IPS DF 6.9 (cell line): ENCODE measurements at places on chromosomes 1 and 21.

- H3K27ac ChIP-seq: no peak overlapping the region
- no peaks in the 10 kb centered on the region for H3K27me3 ChIP-seq
- no peaks in the 10 kb centered on the region for H3K36me3 ChIP-seq
- no peak for DNase-seq
Observed at GRCh38 chr1:89939059-89939570, 55.8 kb upstream of the ZNF326 start.

DNA sequence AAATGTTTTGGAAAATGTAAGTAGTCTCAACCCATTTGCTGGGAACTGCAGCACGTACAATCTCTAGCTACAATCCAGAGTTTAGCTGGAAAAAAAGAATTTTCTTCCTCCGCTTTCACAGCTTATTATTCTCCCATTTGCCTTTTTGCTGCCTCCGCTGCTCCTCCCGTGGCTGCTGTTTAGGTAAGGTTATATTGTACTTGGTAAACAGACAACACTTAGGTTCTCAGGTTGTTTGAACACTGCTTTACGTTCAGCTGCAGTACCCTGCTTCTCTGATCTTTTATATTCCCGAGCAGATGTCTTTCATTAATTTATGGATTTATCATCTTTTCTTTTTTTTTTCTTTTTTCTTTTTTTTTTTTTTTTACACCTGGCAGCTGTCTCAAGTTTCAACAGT lies 14.3 kb downstream of the PROX1 start:
- DNase-seq: no peak
- H3K4me3 ChIP-seq: no peak overlapping the region
- H3K27me3 ChIP-seq: no peaks in the 10 kb centered on the region
- no peaks in the 10 kb centered on the region for H3K4me1 ChIP-seq

- H3K4me1 ChIP-seq: peaks cover 2% of the 10 kb centered on the region; the same call in 1 of the 2 replicates
- H3K4me3 ChIP-seq: no peak overlapping the region
- no peak overlapping the region for H3K27ac ChIP-seq
- H3K27me3 ChIP-seq: peaks cover 3% of the 10 kb centered on the region; the same call in 1 of the 2 replicates
- DNase-seq: no peak
Observed at GRCh38 chr1:228794173-228794572, 58.9 kb downstream of the RHOU start.

DNA sequence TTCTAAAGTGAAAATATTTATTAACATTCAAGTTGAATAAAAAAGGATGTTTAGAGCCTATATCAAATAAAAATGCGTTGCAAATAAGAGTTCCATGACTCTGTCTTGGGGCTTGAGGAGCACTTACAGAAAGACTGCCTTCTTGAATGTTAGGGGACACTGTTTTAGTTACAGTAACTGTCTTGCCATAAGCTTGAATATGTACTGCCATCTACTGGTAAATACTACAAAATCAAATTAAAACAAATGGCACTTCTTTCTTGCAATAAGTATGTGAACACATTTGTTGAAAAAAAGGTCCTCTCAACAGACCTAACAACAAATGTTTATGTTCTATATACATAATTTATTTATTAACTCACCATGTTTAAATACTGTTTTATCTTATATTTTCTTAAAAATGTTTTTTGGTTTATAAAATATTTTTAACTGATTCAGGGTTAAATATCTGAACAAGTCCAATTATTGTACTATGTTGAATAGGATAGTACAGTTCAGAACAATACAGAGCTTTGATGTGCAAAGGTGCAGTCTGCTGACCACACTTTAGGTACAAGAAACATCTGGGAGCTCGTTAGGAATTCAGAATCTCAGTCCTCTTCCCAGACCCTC lies 199.5 kb downstream of the LRRIQ3 start:
- no peaks in the 10 kb centered on the region for H3K36me3 ChIP-seq
- H3K27ac ChIP-seq: no peak overlapping the region
- H3K4me1 ChIP-seq: no peaks in the 10 kb centered on the region
- H3K27me3 ChIP-seq: no peaks in the 10 kb centered on the region
- DNase-seq: peak; percentile 13
- no peak overlapping the region for H3K4me3 ChIP-seq

GRCh38 chr1:231953660-231954059 lies 327.1 kb downstream of the DISC1 start:
- no peak overlapping the region for H3K4me3 ChIP-seq
- H3K36me3 ChIP-seq: no peaks in the 10 kb centered on the region
- H3K4me1 ChIP-seq: peaks cover 1% of the 10 kb centered on the region; the same call in 1 of the 2 replicates
- H3K27me3 ChIP-seq: no peaks in the 10 kb centered on the region; the same call in 1 of the 2 replicates

GRCh38 chr21:14591882-14592281 lies 45.8 kb upstream of the SAMSN1 start:
- H3K4me3 ChIP-seq: no peak overlapping the region
- no peak for DNase-seq
- H3K36me3 ChIP-seq: no peaks in the 10 kb centered on the region
- H3K27me3 ChIP-seq: no peaks in the 10 kb centered on the region
- no peak overlapping the region for H3K27ac ChIP-seq

- no peaks in the 10 kb centered on the region; the same call in 1 of the 2 replicates for H3K36me3 ChIP-seq
- H3K27me3 ChIP-seq: no peaks in the 10 kb centered on the region
- no peak overlapping the region for H3K4me3 ChIP-seq
- H3K4me1 ChIP-seq: no peaks in the 10 kb centered on the region; the same call in 1 of the 2 replicates
- H3K27ac ChIP-seq: no peak overlapping the region
- no peak for DNase-seq
Observed at GRCh38 chr1:107058245-107059032, 2.0 kb downstream of the PRMT6 start.

GRCh38 chr21:35048706-35049617 lies at the start of gene RUNX1:
Gene RUNX1 (minus strand): TSS chr21:35049302.
- H3K4me1 ChIP-seq: 0 out of 2 replicates have a peak, but pooled peaks cover 2% of the 10 kb centered on the region
- DNase-seq: no peak
- H3K4me3 ChIP-seq: no peak within 1 kb of the TSS
- no peaks in the 10 kb centered on the region for H3K27me3 ChIP-seq

DNA sequence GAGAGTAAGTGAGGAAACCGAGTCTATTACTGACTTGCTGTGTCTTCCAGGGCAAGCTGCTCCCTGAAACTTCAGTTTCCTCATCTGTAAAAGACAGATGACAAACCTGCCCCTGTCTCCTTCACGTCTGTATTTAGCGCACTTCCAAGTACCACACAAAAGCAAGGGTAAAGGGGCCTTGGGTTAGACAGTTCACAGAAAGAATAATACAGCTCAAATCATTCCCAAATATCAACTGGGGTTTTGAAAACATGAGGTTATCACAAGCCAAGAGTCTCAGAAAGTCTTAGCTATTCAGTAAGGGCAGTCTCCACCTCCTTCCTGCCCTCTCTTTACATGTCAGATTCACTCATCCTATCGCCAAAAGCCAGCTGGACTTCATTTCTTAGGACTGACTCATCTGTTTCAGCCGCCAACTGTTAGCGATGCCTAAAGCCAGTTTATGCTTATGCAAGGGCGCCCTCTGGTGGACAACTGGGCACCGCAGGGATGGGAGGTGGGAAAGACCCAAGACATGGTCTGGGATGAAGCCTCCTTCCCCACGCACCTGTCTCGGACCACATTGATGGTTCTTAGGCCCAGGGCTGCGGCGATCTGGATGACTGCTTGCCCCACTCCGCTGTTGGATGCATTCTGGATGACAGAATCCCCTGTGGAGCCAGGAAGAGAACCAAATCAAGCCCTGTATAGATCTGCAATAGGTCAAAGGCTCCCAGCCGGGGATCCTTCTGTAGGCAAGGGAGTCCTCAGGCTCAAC lies 21.1 kb upstream of the SRSF4 start:
- H3K36me3 ChIP-seq: peaks cover 11% of the 10 kb centered on the region; the same call in 1 of the 2 replicates
- DNase-seq: peak; percentile 96
- no peak overlapping the region for H3K4me3 ChIP-seq
- no peaks in the 10 kb centered on the region for H3K4me1 ChIP-seq
- no peaks in the 10 kb centered on the region for H3K27me3 ChIP-seq

GRCh38 chr1:238752327-238752726 lies 634.0 kb upstream of the CHRM3 start:
- no peak overlapping the region for H3K27ac ChIP-seq
- H3K4me3 ChIP-seq: no peak overlapping the region
- no peaks in the 10 kb centered on the region for H3K36me3 ChIP-seq
- no peaks in the 10 kb centered on the region for H3K27me3 ChIP-seq
- no peak for DNase-seq
- H3K4me1 ChIP-seq: no peaks in the 10 kb centered on the region

GRCh38 chr21:25967901-25968438 lies 202.6 kb downstream of the APP start:
- no peaks in the 10 kb centered on the region for H3K4me1 ChIP-seq
- no peak overlapping the region for H3K4me3 ChIP-seq
- no peak overlapping the region for H3K27ac ChIP-seq

- H3K4me1 ChIP-seq: no peaks in the 10 kb centered on the region; the same call in 1 of the 2 replicates
- H3K27ac ChIP-seq: no peak overlapping the region
- no peaks in the 10 kb centered on the region; the same call in 1 of the 2 replicates for H3K27me3 ChIP-seq
- H3K4me3 ChIP-seq: no peak overlapping the region
- no peak for DNase-seq
Observed at GRCh38 chr1:15963968-15964648, 11.8 kb downstream of the ZBTB17 start.

DNA sequence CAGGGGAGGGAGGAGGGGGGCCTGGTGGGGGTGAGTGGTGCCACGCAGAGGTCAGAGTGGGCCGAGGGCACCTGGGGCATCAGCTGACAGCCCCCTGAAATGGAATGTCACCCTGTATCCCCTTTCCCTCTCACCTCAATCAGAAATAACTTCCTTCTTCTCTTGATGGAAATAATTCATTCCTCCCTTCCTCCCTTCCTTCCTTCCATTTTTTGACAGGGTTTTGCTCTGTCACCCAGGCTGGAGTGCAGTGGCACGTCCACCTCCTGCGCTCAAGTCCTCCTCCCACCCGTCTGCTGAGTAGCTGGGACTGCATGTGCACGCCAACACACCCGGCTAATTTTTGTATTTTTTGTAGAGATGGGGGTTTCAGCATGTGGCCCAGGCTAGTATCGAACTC lies 48.4 kb upstream of the LRRC3 start:
- no peaks in the 10 kb centered on the region for H3K4me1 ChIP-seq
- H3K27me3 ChIP-seq: no peaks in the 10 kb centered on the region
- H3K36me3 ChIP-seq: no peaks in the 10 kb centered on the region
- no peak for DNase-seq
- no peak overlapping the region for H3K27ac ChIP-seq

- H3K27me3 ChIP-seq: no peaks in the 10 kb centered on the region
- no peaks in the 10 kb centered on the region for H3K4me1 ChIP-seq
- H3K4me3 ChIP-seq: no peak overlapping the region
- H3K36me3 ChIP-seq: no peaks in the 10 kb centered on the region
Observed at GRCh38 chr1:157771661-157772425, 5.1 kb downstream of the FCRL2 start.

DNA sequence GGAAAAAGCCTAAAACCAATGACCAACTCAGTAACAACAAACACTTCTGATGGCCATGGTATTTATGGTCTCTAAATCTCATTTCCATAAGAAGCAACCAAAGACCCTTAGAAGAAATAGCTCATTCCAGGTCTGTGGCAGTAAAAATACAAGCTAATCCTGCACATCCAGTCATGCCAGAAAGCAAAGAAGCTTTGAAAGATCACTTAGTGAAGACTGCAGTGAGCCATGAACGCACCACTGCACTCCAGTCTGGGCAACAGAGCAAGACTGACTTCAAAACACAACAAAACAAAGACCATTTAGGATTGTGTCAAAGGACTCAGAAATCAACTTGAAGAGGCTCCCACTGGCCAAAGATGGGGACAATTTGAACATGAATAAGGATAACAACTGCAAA lies 18.4 kb upstream of the ELK4 start:
- H3K4me3 ChIP-seq: no peak overlapping the region
- no peak overlapping the region for H3K27ac ChIP-seq
- H3K36me3 ChIP-seq: no peaks in the 10 kb centered on the region; the same call in 1 of the 2 replicates
- peaks cover 6% of the 10 kb centered on the region; the same call in 1 of the 2 replicates for H3K4me1 ChIP-seq

- no peak for DNase-seq
- H3K4me3 ChIP-seq: peak overlapping the region; percentile 58; the same call in 1 of the 2 replicates
- no peak overlapping the region for H3K27ac ChIP-seq
- H3K27me3 ChIP-seq: peaks cover 2% of the 10 kb centered on the region; the same call in 1 of the 2 replicates
- H3K4me1 ChIP-seq: no peaks in the 10 kb centered on the region
Observed at GRCh38 chr1:193104502-193104906, 710 bp downstream of the GLRX2 start.

DNA sequence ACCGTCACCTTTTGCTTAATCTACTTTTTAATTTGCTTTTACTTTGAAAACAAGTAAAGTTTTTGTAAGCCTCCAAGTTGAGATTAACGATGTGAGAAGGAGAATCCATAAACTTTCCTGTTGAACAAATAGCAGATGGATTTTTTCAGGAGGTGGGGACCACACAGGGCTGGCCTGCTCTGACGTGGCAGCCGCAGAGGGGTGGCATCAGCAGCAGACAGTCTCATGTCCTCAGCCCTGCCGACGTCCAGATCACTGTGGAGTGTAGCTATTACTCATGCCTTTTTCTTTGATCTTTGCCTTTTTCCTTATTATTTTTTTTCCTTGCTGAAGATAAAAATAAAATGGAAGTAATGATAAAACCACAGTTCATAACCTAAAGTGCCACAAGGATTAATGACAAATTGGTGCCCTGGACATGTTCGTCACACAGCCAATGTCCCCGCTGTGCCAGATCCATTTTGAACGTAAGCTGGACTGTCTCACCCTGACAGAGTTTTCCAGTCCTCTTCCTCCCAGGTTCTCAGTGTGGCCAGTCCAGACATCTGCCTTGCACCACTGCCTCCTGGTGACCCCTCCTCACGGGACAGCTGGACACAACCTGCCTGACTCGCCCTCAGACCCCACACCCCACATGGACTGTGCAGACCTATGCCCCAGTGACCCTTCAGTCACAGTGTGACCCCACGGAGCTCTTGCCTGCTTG lies 15.4 kb upstream of the ZBTB21 start:
- H3K27ac ChIP-seq: no peak overlapping the region
- no peak for DNase-seq
- peaks cover 2% of the 10 kb centered on the region; the same call in 1 of the 2 replicates for H3K4me1 ChIP-seq
- no peaks in the 10 kb centered on the region for H3K36me3 ChIP-seq
- no peaks in the 10 kb centered on the region for H3K27me3 ChIP-seq

- no peaks in the 10 kb centered on the region for H3K4me1 ChIP-seq
- H3K27me3 ChIP-seq: no peaks in the 10 kb centered on the region
- no peak overlapping the region for H3K27ac ChIP-seq
- no peaks in the 10 kb centered on the region for H3K36me3 ChIP-seq
- DNase-seq: no peak
- no peak overlapping the region for H3K4me3 ChIP-seq
Observed at GRCh38 chr1:227323171-227323966, 5.1 kb upstream of the CDC42BPA start.

- no peaks in the 10 kb centered on the region for H3K4me1 ChIP-seq
- H3K27ac ChIP-seq: no peak overlapping the region
- no peak for DNase-seq
- no peaks in the 10 kb centered on the region; the same call in 1 of the 2 replicates for H3K27me3 ChIP-seq
- H3K36me3 ChIP-seq: no peaks in the 10 kb centered on the region
Observed at GRCh38 chr1:177278626-177279390, 108.0 kb downstream of the BRINP2 start.

- H3K27ac ChIP-seq: no peak overlapping the region
- no peak for DNase-seq
- H3K36me3 ChIP-seq: no peaks in the 10 kb centered on the region
- no peaks in the 10 kb centered on the region; the same call in 1 of the 2 replicates for H3K4me1 ChIP-seq
Observed at GRCh38 chr1:178121883-178122282, 28.0 kb downstream of the RASAL2 start.

GRCh38 chr1:209307846-209308245 lies 275.7 kb upstream of the CAMK1G start:
- DNase-seq: no peak
- no peak overlapping the region for H3K27ac ChIP-seq
- H3K4me1 ChIP-seq: no peaks in the 10 kb centered on the region
- H3K4me3 ChIP-seq: no peak overlapping the region
- no peaks in the 10 kb centered on the region for H3K36me3 ChIP-seq
- H3K27me3 ChIP-seq: no peaks in the 10 kb centered on the region
